H9 (cell line): ENCODE measurements at places on chromosomes 13 and 19. TPM values are rescaled to one million over a fixed set of nuclear protein-coding genes. Genes with fewer than 3 reads are reported as not detected.
A peak's percentile ranks its signal among the peaks of the same experiment; 100 is the strongest.

DNA sequence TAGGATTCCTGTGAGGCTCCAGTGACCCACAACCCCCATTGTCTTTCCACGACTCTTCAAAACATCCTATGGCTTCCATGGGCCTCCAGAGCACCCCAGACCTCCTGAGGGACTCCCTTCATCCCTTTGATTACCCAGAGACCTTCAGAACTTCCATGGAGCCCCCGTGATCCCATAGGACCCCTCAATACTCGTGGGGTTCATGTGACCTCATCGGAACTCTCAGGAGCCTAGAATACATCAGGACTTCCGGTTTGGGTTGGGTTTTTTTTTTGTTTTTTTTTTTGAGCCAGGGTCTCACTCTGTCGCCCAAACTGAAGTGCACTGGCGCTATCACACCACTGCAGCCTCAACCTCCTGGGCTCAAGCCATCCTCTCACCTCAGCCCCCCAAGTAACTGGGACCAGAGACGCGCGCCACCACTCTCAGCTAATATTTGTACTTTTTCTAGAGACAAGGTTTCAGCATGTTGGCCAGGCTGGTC lies 774 bp downstream of the ALDH16A1 start:
- no peak for DNase-seq

DNA sequence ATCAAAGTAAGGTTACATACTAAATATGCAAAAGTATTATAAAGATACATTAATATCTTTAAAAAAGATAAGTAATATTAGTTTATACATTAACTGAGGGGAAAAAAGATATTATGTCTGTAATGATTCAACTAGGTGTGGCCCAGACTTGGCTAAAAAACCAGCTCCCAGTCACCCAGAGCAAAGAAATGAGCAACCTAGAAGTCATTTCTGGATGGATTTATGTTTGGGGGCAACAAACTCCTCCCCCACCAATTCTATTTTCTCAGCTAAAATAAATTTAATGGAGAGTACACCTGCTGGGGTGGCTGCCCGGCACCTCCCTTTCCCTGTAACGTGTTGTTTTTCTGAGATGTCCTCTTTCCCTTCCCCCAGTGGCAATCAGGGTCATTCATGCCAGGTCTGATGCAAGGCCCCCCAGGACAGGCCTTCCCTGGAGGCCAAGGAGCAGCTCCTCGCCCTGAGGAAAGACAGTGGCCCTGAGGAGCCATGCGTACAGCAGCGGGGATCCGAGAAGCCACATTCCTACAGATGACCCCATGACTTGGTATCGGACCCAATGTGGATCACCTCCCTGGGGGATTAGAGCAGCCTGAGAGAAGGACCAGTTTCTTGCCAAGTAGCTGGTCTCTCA lies 78.6 kb upstream of the DOCK9 start:
- DNase-seq, result no peak

DNA sequence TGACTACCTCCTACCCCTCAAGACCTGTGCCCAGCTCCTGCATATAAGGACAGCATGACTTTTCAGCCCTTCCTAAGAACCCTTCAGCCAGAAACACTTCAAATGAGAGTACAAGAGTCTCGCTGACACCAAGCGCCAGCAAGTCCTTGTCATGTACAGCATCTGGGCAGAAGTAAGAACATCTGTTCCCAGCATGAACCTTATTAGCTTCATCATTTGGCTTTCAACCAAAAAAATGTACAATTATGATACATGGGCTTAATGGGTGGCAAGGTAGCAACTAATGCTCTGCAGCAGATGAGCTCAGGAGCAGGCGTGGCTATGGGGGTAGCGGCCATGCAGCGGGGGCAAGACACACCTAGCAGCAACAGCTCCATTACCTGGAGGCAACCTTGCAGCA lies 487.6 kb downstream of the COG6 start:
- DNase-seq, result no peak

DNA sequence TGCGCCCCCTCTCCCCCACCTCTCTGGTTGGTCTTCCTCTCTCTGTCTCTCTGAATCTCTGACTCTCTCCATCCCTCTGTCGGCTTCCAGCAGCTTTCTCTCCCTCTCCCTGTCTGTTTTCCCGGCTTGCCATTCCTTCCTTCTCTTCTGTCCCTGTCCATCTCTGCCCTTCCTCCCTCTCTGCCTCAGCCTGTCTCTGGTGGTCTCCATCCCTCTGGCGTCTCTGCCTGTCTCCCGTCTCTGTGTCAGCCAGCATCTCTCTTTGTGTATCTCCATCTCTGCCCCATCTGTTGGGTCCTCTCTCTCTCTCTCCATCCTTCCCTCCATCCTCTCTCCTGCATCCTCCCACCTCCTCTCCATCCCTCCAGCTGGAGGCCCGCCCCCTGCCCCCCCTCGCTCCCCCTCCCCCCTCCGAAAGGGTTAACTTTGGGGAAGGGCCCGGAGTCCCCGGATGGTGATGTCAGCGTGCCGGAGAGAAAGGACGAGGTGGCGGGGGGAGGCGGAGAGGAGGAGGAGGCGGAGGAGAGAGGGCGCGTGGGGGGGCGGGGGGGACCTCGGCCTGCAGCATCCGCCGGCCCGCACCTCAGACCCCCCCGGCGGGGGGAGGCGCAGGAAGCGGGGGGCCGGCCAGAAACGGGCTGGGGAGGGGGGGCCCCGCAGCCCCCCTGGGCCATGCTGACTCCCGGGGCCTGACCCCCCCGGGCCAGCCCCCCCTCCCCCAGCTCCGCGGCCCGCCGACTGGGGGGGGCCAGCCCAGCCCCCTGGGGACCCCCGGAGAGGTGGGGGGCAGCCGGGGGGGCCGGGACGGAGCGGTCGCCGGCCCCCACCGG lies at the start of gene BRSK1:
TSS of gene BRSK1 (plus strand) at position 450 of the 830 bp plus-strand sequence. CDS start 446 bp downstream, outside the sequence.
- peak; percentile 89 for DNase-seq

GRCh38 chr13:110177790-110178189 lies 129.2 kb downstream of the COL4A1 start:
- no peak for DNase-seq

DNA sequence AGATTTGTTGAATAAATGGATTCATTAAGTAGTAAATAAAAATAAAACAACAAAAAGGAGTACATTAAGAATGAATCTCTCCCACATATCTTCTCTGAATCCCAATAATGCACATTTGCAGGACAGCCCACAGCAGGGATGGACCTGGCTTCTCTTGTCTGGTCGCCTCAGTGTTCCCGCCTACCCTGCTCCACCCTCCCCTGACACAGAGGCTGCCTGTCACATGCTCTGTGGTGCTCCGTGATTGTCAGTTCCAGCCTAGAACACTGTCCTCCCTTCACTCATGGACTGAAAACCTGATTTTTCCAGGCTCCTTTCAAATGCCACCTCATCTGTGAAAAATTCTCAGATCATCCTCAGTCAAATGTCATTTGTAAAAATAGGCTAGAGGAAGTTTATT lies 94.5 kb upstream of the GPR12 start:
- no peak for DNase-seq

- DNase-seq, result no peak
Observed at GRCh38 chr13:37382146-37382545, 216.4 kb downstream of the POSTN start.

DNA sequence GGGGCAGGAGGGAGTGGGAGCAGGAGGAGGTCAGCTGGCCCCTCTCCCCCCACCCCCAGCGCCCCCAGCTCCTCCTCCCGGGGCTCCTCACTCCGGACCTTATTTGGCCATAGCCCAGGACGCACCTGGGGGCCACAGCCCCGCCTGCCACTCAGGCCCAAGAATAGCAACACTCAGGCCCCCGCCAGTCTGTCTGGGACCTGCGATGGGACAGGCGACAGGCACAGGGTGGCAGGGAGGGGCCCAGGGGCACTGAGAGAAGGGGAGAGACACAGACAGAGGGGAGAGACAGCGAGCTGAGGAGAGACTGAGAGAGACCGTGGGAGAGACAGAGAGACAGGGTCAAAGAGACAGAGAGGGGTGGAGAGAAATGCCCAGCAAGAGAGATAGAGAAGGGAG lies 10.2 kb downstream of the JOSD2 start:
- DNase-seq, result no peak

GRCh38 chr19:39951065-39951650 lies 16.7 kb upstream of the FCGBP start:
- DNase-seq, result no peak

GRCh38 chr19:10230173-10230860 lies 814 bp downstream of the S1PR2 start:
- DNase-seq, result no peak

DNA sequence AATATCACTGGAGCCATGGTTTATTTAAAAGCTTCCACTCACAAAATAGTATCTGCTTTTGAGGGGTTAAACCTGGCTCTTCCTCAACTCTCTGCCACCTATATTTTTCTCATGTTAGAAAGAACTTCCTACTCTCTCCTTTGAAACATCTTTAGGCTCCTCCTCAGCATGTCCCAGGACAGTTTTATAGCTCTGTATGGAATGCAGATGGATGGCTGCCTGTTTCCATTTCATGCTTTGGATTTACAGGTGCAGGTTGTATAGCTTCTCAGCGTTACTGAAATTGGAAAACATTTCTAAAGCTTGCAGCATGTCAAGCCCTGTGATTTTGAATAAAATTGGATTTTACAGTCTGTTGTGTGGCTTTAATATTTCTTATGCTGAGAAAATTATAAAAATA lies 314.0 kb downstream of the NDFIP2 start:
- DNase-seq, result no peak

DNA sequence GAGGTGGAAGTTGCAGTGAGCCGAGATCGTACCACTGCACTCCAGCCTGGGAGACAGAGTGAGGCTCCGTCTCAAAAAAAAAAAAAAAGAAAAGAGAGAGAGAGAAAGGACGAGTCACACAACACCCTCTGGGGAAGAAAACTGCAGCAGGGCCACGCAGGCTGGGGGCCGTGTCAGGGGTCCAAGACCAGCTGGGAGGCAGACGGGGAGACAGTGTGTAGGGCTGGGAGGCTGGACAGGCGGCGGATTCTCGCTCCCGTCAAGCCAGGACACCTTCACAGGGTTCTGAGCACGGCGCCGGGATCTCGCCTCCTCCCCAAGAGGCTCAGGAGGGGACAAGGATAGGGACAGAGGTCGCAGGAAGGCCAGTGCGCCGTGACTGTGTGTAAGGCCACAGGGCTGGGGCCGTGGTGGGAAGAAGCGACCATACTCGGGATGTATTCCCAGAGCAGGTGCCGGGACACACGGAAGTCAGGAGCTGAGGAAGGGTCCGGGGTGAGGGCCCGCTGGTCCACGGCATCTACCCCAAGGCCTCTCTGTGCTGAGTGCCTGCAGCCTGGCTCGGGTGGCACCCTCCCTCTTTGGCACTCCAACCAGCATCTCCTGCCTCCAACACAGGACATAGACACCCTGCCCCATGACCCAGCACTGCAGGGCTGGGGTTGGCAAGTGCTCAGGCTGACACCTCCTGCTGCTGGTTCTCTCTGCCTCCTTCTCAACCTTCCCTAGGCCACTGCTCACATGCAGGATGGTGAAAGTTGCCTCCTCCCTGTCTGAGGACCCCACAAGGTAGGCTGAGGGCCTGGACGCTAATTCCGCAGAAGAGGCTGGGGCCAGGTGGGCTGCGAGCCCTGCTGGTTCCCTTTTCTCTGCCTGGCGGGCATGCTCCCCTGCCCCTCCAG lies 21.2 kb downstream of the ZNF787 start:
- no peak for DNase-seq

DNA sequence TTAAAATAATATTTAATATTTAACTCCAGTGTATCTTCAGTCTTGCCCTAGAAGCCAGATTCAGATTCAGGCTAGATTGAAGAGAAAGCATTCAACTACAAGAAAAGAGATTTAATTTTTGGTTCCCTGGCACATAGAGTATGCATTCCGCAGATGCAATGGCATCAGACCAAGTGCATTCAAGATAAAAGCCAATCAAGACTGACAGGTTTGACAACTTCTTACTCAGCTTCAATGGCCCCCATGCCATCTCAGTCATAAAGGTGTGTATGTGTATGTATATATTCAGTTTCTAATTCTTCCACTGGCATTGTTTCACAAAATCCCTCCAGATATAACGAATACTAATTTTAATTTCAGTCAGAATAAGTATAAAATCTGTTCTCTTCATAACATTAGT lies 650.8 kb upstream of the GPC6 start:
- DNase-seq, result no peak

- DNase-seq, result peak; percentile 67
Observed at GRCh38 chr19:50333737-50334617, 4.8 kb upstream of the KCNC3 start.

DNA sequence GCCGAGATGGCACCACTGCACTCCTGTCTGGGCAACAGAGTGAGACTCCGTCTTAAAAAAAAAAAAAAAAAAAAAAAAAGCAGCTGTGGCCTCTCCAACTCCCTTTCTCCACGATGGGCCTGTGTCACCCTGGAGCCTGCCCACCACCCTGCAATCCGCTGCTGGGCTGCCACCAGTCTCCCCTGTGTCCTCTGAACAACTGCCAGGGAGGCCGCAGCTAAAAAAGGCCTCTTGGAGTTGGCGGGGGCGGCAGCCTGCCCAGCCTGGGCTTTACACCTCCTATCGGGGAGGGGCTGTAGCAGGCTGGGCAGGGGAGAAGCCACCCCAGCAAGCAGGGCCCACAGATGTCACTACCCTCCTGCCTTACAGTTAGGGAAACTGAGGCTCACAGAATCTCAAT lies 3.5 kb downstream of the CDC37 start:
- no peak for DNase-seq

- peak; percentile 71 for DNase-seq
Observed at GRCh38 chr19:41161903-41162302, 31.1 kb upstream of the CYP2S1 start.

GRCh38 chr13:47426126-47426849 lies 529.4 kb upstream of the HTR2A start:
- no peak for DNase-seq

- DNase-seq, result no peak
Observed at GRCh38 chr19:55958356-55958755, 10.7 kb downstream of the NLRP8 start.

- DNase-seq, result no peak
Observed at GRCh38 chr13:100636004-100636403, 38.6 kb downstream of the TMTC4 start.

GRCh38 chr19:56245121-56245740 lies 27.3 kb upstream of the EDDM13 start:
- no peak for DNase-seq

Gene ZNF709
- 2.1 and 3.8 TPM in 2 replicates for total RNA-seq

Gene EPSTI1
- 0.70 and 1.3 TPM in 2 replicates for total RNA-seq

Gene CYP4F12
- total RNA-seq, result not detected in 2 replicates

Gene SUPT5H
- 141 and 145 TPM in 2 replicates for total RNA-seq

Gene CYSLTR2
- not detected in 2 replicates for total RNA-seq

Gene OR7C1
- not detected in 2 replicates for total RNA-seq
